ENCODE measurements at places on chromosomes 11 and 22.

DNA sequence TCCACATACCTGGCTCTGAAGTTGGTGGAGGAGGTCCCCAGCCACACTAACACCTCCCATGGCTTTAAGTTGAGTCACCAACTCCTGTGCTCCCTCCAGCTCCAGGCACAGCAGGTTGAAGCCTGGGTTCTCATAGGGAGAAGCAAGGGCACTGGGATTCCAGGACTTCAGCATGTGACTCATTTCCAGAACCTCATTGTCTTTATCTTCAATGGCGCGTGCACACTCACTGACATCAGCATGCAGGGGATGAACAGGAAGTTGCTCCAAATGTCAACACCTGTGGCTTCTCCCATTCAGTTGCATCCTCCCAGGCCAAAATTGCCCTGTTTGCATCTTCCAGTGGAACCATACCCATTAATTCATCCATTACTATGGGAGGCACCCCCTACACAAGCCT, 5.8 kb upstream of the UBQLNL start:
- no peak for DNase-seq

GRCh38 chr22:49446759-49447710, 380.6 kb downstream of the BRD1 start:
- DNase-seq, result no peak

DNA sequence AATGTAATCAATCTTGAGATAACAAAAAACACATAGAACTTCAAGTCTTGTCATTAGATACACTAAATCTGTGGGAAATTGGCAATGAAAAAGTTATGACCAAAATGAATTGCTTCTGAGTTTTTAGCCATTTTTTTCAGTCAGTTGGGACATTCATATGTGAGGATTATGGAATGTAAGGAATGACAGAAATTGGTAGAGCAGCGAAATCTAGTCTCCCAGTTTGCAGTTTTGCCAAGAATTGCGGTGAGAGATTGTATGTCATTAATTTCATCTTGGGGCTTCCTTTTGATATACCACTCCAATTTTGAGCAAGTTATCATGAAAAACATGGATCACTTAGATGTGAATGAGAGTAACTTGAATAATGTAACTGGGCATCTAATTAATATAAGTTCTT, 49.9 kb downstream of the SIK2 start:
- DNase-seq, result no peak

DNA sequence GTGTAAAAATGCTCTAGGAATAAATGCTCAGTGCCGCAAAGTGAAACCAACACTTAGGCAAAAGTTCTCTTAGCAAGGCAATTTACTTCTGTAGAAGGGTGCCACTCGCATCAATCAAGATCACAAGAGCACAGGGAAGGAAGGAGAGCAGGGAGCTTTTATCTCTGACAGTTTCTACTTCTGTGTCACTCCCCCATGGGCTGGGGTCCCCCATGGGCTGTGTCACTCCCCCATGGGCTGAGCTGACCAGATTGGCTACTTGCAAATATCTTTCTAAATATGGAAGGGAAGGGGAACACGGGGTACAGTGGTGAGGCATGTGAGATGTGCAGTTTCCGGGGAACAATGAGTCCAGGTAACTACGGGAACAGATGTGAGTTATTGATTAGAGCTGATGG, 397 bp downstream of the OR52N2 start:
- DNase-seq, result no peak

- DNase-seq, result no peak
Measured at GRCh38 chr11:75823946-75824345, 8.9 kb downstream of the UVRAG start.

DNA sequence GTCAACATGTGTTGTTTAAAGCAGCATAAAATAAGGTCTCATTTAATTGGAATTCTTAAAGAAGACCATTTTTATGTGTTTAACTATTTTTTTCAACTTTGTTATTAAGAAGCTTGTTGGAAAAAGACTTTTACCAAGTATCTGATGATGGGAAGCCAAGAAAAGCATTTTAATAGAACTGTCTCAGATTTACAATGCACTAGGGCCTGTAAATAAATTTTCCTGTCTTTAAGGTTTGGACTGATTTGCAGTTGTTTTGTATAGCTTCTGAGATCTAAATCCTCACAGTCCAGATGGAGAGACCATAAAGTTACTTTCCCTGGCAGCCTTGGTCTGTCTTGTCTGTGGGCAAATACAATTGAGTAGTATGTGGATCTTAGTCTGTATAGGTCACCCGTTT, 41.6 kb downstream of the EXT2 start:
- no peak for DNase-seq

GRCh38 chr11:2945031-2945756, 16.0 kb upstream of the PHLDA2 start:
- DNase-seq, result no peak

GRCh38 chr11:125165843-125166763, 1.6 kb downstream of the PKNOX2 start:
- no peak for DNase-seq

DNA sequence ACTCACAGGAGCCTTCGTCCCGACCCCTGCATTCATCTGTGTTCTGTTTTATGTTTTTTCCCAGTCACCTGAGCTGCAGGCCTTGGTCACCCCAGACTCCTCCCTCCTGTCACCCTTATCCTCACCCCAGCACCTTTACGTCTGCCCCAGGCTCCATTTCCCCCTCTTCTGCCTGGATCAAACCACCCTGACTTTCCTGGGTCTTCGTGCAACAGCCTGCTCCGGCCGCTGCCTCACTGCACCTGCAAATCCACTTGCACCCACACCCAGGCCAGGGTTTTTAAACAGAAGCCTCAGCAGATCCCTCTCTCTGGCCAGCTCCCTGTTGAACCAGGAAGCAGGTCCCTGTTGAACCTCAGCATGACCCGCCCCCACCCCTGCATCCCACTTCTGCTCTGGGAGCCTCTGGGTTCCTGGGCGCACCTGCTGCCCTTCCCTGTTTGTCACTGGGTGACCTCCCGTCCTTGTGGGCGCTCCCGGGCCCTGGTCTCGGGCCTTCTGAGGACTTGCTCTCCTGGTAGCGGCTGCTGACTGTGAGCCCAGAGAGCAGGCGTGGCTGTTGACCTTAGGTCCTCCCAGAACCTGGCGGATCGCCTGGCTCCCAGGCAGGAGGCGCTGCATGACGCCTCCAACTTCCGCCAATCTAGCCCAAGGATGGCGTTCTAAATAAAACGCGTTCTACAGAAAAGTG, 12.8 kb downstream of the MAPK8IP2 start:
- no peak for DNase-seq

DNA sequence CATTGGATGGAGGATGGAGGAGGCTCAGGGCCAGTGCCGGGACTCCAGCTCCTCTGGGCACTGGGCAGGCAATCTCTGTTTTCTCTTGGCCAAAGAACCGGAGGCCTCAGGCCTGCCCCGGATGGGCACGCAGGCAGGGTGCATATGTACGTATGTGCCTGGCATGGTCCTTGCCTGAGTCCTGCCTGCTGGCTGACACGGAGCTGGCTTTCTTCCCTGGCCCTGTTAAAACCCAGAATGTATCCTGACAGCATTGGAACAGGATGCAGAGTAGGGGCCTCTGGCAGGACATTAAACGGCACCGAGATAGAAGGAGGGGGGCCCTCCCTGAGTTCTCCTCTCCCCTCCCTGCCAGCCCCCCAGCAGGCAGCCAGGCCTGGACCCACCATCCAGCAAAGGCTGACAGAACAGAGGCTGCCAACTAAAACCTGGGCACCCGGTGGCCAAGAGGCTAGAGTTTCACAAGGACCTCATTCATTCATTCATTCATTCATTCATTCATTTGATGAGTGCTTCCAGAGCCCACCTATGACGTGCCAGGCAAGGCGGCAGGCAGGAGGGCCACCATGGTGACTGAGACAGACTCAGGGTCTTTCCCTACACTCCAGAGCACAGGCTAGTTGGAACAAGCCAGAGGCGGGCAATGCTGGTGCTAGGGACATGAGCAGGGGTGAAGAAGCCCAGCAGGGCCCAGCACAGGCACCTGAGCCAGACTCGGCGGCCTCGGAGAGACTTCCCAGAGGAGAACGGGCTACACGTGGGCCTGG, 28.8 kb downstream of the FLRT1 start:
- no peak for DNase-seq

DNA sequence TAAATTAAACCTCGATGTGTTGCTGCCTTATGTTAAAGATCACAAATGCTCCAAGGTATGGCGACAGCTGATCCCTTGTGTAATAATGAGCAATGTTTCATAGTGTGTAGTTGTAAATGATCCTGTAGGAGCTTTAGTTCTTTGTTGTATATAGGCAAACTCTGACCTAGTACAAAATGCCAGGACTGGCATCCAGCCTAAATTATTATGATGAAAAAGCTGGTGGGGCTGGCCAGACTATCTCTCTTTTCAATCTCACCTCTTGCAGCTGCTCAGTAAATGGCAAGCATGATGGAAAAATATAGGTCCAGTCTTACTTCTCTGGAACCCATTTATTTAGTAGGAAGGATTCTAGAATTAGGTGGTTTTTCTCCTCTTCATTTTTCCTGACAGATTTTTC, 345.1 kb upstream of the C11orf87 start:
- DNase-seq, result no peak

DNA sequence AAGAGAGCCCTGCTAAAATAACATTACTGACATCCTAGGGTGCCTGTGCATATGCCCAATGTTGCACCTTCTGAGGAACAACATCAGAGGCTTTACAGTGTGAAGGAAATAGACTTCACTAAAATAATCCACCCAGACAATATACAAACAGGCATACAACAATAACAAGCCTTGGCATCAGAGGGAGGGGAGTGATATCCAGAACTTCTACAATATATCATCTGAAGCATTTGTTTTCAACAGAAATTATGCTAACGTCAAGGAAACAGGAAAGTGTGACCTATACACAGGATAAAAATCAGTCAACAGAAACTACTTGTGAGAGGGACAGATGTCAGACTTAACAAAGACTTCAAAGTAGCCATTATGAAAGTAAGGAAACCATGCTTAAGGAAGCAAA, 81.3 kb downstream of the CTNND1 start:
- no peak for DNase-seq

DNA sequence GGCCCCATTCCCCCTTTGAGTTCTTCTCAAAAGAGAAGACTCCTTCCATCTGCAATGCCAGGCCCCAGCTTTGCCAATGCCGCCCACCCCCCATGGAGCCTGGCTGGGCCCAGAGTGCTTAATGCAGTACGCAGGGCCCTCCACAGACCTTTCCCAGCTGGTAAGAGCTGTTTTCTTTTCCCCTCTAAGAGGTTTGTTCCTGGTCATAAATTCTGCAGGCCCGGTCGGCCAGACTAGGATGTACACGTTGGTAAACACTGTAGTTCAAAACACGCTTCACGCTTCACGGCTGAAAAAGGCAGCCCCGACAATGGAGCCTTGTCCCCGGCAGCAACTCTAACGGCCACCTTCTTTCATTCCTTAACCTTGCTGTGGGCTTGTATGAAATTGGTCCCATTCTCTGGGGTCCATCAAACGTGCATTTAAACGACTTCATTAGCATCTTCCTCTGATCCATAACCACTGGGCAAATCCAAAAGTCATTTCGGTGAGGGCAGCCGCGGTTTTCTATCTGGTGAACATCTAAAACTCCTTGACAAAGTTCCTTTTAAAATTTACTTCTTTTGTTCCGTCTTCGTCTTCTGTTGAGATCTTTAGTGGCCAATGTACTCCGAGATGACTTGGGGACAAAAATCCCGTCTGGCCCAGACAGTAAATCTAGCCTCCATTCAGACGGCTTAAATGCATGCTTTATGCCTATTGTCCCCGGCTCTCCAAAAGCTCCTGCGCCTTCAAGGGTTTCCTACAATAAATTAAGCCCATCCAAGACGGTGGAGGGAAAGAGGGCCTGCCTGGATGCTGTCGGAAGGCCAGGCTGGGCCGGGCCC, 60.0 kb upstream of the MYEOV start:
- DNase-seq, result no peak

GRCh38 chr11:43376594-43376993, 17.9 kb downstream of the TTC17 start:
- no peak for DNase-seq

GRCh38 chr22:32967386-32968101, 90.6 kb downstream of the SYN3 start:
- no peak for DNase-seq

DNA sequence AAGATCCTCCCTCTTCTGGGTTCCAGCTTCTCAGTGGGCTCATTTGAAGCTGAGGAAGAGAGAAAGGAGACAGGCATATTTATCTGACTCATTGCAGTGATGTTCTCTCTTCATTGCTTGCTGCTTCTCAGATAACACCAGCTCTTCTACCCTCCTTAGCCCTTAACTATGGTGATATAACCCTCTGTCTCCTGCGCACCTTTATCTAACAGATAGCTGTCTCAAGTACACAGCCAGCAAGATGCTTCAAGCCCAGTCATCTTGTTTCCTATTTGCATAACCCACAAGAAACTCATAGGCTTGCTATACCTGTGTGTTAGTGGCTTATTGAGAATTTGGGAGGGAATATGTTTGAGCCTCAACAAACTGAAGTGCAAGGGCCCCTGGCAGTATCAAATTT, 12.6 kb downstream of the PRSS23 start:
- no peak for DNase-seq

GRCh38 chr22:35518811-35519210, 21.8 kb upstream of the RASD2 start:
- DNase-seq, result no peak

Data from T-helper 17 cell (primary cell).